ENCODE measurements at places on chromosomes 6 and 20.

GRCh38 chr6:14540276-14540675, 422.7 kb downstream of the CD83 start:
- DNase-seq = no peak

DNA sequence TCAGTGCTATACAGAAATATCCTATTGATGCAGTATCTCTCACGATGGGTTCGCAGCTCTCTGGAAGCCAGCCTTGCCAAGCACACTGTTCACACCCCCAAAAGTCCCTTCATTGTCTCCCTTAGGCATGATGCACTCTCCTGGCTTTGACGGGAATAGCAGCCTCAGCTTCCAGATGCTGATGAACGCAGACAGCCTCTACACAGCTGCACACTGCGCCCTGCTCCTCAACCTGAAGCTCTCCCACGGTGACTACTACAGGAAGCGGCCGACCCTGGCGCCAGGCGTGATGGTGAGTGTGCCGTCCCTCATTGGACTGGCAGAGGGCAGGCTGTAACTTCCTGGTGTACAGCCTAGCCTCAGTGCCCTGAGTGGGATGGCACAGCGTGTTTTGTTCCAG, 60.0 kb upstream of the PBOV1 start:
- DNase-seq = peak; percentile 62

DNA sequence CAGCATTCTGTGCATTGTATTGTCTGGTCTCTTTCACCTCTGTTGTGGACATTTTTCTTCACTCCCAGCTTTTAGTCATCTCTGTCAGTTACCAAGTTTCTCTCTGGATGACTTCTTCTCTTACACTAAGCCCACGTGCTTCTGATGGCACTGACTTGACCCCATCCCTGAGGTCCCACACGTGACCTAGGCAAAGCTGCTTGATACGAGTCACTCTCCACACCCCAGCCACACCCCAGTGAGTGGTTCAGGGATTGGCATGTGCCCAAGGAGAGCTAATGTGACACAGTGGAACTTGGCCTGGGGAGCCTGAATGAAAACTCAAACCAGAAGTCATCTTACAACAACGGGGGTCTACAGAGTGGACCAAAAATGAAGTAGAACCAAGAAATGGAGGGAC, 32.2 kb downstream of the HTR1E start:
- no peak for DNase-seq

DNA sequence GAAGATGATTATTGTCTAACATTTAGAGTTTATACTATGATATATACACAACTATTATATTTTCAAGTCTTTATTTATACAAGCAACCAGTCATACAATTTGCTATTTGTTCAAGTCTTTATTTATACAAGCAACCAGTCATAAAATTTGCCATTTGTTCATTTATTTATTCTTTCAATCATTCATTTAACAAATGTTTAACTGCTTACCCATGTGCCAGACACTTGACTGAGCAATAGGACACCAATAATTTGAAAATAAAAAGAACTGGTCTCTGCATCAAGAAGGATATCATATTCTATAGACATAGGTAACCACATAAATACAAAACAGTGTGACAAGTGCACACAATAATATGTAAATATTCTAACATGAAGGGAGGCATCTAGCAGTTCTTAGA, 20.3 kb downstream of the GRIK2 start:
- no peak for DNase-seq

- no peak for DNase-seq
These were observed 80.4 kb downstream of the DHX35 start for GRCh38 chr20:39042279-39043150.

DNA sequence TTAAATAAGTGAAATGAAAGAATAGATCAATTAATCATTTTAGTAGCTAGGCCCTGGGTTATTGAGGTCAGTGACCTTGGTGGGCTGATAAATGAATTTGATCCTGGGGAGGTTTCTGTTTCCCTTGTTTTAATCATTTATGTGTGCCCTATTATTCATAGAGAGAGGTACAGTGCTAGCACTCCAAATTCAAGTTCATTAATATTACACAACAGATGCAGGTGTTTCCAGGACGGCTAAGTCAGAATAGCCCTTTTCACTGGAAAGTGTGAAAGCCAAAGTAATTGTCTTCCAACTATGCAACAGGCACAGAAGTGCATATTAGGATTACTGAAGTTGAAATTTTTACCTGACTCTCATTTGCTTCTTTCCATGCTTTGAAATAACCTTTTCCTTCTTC, 61.7 kb upstream of the SGK1 start:
- DNase-seq = no peak

GRCh38 chr6:31877651-31878161, 1.1 kb downstream of the SLC44A4 start:
- no peak for DNase-seq

GRCh38 chr6:11386323-11386722, 151.2 kb upstream of the TMEM170B start:
- DNase-seq = no peak

- no peak for DNase-seq
These were observed 63.2 kb downstream of the PHACTR1 start for GRCh38 chr6:12779772-12780171.

DNA sequence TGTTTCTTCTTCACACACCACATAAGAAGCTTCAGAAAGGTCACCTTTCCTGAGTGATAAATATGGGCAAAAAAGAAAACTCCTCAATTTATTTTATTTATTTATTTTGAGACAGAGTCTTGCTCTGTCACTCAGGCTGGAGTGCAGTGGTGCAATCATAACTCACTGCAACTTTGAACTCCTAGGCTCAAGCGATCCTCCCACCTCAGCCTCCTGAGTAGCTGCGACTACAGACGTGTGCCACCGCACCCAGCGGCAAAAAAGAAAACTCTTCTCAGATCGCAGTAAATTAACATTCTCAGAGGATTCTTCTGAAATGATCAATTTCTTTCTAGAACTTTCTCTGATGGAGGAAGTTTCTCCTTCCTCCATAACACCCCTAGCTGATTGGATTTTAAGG, 111.2 kb downstream of the TRERF1 start:
- no peak for DNase-seq

- no peak for DNase-seq
These were observed 108.4 kb downstream of the RTN4IP1 start for GRCh38 chr6:106520711-106521401.

- no peak for DNase-seq
These were observed 5.8 kb upstream of the SRXN1 start for GRCh38 chr20:658731-659291.

- no peak for DNase-seq
These were observed 5.9 kb downstream of the CNBD2 start for GRCh38 chr20:35974256-35974655.

GRCh38 chr20:54094268-54094580, 23.8 kb upstream of the BCAS1 start:
- DNase-seq = no peak

GRCh38 chr6:111837641-111838500, 35.4 kb downstream of the FYN start:
- DNase-seq = no peak

DNA sequence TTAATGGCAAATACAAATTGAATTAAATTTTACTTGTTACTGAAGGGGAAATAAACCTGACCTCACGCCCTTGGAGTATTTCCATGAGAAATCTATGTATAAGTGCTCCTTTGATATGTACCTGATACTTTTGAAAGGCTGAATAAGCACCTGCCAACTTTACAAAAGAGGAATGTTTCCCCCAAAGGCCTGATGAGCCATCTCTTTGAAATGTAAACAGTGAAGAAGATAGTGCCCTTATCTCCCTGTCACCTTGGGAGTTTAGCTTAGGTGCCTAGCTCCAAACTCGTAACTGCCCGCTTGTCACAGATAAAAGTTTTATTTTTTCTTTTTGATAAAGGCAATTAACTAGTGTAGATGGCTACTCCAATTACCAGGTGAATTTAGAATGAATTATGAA, 1.1 kb upstream of the ZNF343 start:
- DNase-seq = no peak

DNA sequence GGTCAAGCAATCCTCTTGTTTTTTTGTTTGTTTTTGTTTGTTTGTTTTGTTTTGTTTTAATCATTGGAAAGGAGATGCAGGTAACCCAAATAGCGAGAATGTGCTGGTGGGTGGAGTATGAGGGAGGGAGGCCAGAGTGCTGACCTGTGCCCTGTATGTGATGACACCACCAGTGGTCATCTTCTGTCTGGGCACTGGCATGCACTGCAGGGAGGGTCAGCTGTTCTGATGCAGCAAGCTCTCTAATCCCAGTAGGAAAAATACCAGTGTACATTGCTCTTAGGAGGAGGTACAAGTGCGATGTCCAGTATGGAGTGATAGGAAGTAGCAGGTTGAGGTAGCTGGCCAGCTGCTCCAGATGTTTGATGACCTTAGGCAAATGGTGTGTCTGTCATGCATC, 2.9 kb upstream of the CST1 start:
- no peak for DNase-seq

DNA sequence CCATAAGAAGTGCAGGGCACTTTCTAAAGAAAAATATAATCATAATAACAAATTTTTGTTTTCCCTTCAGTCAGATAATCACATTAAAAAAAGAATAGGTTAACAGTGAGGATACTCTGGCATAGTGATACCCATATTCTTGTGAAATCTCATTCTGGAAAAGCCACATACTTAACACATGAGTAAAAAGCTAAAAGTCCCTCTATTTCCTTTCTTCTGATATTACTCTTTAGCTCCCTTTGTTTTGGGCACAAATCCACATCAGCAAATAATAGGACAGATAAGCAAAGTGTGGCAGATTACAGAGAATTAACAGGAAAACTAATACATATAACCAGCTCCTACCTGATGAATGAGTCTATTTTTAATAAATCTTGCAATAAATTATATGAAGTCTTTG, 15.8 kb downstream of the SHPRH start:
- peak; percentile 51 for DNase-seq

DNA sequence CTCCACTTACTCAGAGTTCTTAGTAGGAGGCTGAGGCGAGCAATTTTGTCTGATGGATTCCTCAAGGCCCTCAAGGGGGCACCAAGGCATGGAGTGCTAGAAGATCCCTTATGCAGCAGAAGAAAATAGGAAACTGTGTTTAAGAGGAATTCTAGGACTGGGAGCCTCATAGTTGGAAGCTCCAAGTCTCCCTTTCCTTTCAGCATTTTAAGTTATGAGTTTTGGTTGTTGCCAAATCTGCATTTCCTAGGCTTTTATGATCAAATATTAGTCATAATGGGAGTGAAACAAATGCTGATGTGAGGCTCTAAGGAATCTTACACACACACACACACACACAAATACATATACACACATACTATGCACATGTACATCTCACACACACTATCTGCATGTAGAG, 714.0 kb downstream of the UTRN start:
- no peak for DNase-seq

DNA sequence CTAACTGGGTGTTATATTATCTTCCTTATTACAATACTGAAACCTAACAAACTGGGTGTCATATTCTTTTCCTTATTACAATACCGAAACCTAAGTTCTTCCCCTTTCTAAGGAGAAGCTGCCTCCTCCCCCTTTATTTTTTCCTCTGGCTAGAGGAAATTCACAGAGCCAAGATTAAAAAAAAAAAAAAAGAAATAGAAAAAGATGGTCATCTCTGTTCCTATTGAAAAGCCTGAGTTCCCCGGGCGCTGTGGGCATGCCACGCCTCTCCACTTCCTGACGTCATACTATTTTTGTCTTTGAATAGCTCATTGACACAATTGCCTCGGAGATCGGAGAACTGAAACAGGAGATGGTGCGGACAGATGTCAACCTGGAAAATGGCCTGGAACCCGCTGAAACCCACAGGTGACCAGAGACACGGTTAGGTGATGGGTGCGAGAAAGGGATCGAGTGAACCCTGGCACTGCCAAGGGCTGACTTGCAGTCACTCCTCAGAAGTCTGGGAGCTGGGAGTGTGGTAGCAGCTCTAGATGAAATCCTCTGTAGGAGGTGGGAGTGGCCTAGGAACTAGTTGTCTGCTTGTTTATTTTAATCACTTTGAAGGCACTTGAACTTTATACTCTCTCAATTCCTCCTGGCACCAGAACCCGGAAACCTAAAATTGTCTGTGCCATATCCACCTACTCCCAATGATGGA, 82.2 kb upstream of the NAA20 start:
- DNase-seq = no peak

DNA sequence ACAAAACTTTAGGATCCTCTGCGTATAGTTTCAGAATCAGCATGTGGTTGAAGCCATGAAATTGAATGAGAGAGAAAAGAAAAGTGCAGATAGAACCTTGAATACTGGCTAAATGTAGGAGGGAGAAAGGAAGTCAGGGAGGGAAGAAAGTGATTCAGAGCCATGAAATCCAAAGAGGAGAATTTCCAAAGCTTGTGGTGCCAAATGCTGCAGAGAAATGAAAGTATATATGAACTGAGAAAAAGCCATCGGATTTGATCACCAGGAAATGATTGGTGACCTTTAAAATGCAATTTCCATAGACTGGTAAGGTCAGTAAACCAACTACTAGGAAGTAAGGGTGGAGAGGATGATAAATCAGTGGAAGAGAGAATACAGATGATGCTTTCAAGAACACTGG, 142.3 kb downstream of the TFAP2A start:
- no peak for DNase-seq

DNA sequence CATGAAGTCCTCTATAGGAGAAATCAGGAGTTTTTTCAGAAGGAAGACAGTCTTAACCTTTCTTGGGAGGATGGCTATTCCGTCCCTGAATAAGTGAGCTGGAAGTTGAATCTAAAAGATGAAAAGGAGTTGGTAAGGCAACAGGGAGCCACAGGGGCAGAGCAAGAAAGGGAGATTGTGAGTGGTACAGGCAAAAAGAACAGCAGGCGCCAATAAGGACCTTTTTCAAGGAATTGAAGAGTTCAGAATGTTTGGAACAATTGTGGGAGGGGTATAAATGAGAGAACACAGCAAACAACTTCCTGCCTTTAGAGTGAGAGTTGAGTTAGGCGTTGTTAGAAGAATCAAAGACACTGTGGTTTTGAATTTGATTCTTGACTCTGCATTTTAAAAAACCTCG, 1003.7 kb downstream of the EPHA7 start:
- DNase-seq = no peak

DNA sequence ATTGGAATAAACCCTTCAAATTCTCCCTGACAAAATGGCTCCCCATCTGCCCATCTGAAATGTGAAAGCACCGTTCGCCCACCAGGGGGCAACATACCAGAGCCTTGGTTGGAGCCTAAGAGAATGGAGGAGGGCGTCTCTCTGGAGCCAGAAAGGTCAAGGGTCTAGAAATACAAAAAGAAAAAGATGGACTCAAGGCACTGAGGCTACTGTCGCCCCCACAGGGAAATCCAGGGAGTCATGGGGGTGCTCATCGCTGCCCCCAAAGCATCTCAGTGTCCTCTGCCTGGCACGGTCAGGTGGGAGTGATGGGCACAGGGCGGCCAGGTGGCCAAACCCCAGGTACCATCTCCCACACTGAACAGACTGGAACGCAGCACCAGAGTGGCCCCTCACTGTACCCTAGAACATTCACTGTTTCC, 136.3 kb downstream of the ZMYND8 start:
- peak; percentile 59 for DNase-seq

DNA sequence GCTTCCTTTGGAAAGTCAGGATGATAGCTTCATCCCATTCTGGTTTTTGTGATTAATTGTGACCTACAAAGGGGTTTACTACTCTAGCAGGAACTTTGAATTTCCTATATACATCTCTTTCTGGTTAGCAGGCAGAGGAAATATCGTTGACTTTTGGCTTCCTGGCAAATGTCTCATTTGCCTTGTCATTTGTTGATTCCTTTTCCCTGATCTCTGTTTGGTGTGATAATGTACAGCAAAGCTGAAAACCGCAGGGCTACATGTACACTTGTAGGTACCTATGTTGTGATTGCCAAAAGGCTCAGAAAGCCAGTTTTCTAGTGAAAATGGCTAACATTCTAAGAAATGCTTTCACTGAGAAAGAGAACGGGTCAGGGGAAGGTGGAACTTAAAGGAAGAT, 44.3 kb downstream of the TOP1 start:
- no peak for DNase-seq
